RWPE2 (cell line): ENCODE measurements at places on chromosomes 2 and 18.

DNA sequence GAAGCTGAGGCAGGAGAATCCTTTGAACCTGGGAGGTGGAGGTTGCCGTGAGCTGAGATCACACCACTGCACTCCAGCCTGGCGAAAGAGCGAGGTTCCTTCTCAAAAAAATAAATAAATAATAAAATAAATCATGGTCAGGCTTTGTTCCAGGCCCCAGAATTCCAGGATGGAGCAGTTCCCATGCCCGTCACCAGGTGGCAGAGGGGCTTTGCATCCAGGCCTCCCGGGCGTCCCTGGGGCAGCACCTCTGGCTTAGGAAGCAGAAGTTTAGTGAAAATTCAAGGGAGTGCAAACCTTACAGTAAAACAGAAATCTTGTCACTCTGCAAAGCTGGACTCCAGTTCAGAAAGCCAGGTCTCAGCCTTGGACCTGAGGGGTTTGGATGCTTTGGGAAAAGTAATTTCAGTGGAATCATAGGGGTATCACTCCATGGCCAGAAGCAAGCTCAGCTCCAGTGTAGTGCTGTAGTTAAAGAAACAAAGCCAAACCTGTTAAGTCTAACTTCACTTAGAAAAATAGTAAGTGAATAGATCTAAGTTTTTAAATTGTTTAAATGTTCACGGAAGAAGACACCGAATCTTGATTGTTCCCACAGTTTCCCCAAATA lies 512.7 kb downstream of the CMPK2 start:
- no peak for DNase-seq

- DNase-seq: no peak
Observed at GRCh38 chr18:39162013-39162827, 1596.6 kb upstream of the CELF4 start.

DNA sequence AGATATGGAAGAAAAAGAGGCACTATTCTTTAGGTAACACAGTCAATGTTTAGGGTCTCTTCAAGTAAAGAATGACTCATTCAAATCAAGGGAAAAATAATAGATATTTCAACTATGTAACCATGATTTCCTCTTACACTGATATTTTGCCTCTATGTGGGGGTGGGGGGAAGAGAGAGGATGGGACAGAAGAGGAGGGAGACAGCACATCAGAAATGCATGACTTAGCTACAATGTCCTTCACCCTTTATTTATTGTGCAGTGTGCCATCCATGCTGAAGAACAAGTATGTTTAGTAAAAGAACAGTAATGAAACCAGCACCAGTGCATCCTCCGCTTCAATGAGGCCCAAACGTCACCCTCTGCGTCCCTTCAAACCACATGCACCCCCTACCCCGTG lies 204.8 kb downstream of the HDAC4 start:
- DNase-seq: no peak

DNA sequence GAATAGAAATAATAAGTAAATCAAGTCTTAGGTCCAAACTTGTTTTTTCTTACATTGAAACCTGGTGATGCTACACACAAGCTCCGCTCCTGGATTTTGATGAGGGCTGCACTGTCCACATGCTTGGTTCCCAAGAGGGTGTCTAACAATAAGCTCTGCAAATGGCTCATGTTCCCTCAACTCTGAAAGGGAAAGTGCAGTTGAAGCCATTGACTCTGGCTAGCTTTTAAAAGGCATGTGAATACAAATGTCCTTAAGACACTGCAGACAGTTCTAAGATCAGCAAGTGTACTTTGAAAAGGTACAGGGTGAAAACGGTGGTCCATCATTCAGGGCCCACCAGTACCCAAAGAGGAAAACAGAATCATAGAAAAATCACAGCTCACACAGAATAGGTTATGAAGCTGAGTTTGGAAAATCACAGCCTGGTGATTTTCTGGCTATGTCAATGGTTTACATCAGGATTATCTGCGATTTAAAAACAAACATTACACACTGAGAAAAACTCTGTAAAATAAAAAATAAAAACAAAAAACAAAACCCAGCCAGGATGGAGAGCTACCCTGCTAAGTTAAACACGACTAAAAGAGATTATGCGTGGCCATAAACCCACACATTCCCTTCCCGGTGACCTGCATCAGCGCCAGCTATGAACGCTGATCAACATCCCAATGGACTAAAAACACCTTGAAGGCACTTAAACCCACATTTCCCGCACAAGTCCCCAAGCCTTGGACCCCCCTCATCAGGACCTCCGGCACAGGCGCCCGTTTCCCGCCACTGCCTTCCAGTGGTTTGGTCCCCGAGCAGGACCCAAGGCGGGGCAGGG lies 554 bp downstream of the PFN4 start:
- DNase-seq: no peak

- DNase-seq: no peak
Observed at GRCh38 chr2:128818248-128818647, 499.6 kb upstream of the HS6ST1 start.

DNA sequence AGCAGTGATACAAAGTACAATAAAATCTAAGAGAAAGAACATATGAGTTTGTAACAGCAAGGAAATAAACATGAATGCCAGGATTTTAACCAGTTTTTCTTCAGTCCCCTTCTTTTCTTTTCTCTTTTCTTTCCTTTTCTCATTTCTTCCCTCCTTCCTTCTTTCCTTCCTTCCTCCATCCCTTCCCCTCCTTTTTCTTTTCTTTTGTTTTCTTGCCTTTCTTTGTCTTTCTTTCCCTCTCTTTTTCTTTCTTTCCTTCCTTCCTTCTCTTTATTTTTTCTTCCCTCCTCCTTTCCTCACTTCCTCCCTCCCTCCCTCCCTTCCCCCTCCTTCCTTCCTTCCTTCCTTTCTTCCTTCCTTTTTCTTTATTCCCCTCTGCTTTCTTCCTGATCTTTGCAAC lies 142.8 kb upstream of the SYT4 start:
- no peak for DNase-seq

- no peak for DNase-seq
Observed at GRCh38 chr2:105827351-105828096, 82.8 kb downstream of the NCK2 start.

- no peak for DNase-seq
Observed at GRCh38 chr2:128664499-128664971, 345.9 kb upstream of the HS6ST1 start.

DNA sequence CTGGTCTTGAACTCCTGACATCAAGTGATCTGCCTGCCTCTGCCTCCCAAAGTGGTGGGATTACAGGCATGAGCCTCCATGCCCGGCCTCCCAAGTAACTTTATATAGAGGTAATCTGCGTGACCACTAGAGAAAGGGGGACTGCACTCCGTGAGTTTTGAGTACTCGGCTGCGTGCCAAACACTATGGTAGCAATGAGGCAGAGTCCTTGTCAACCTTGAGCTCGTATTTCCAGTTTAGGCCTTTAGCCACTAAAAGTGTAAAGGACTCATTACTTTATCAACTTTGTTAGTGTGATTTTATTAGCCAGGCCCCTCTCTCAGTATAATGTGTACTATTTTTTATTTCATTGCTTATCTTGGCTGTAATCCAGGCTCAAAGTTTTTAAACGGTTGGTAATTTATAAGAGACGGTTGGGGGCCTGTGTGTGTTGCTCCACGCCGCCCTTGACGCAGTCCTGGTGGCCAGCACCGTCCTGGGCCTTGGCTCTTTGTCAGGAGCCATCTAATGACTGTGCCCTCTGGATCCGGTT lies 56.2 kb downstream of the ZCCHC2 start:
- DNase-seq: no peak

DNA sequence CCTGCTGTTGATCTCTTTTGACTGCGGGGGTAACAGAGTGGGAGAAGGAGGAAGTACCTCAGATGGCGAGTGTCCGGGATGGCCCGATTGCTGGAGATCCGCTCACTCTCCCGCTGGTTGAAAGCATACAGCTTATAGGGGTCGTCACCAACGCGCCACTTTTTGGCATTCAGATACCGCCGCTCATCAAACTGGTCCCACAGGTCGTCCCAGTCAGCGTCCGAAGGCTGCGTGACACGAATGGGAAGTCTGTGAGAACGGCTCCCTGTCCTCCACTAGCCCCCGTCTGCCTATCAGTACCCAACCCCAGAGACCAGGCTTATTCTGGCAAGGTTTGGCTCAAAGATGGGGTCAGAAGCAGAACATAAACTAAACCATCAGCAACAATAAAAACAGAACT lies 145.5 kb downstream of the GALNT14 start:
- DNase-seq: no peak

GRCh38 chr2:128984855-128985254 lies 666.2 kb upstream of the HS6ST1 start:
- no peak for DNase-seq

- DNase-seq: no peak
Observed at GRCh38 chr2:13003500-13003899, 286.8 kb downstream of the TRIB2 start.

DNA sequence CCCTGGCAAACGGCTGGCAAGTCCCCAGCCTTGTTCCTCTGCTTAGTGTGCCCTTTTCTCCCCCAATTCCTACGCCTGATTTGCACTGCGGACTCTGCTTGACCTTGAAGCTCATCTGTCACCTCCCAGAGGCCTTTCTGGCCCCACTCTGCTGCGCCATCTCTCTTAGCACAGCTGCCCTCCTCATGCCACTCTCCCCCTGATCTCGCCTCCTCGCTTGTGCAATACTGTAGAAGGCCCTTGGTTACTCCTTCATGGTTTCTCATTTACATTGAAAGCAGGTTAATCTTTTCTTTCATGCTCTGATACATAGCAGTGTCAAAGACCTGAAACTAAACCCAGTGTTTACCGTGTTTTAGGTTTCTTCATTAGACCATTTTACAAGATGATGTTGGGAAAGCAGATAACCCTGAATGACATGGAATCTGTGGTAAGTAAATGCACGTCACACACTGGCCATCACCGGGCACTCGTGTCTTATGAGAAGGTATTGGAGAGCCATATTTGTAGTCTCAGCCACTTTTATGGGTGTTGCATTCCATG lies 258.8 kb downstream of the ALPK2 start:
- DNase-seq: no peak

GRCh38 chr2:127661949-127662510 lies 13.3 kb downstream of the LIMS2 start:
- DNase-seq: peak; percentile 22

DNA sequence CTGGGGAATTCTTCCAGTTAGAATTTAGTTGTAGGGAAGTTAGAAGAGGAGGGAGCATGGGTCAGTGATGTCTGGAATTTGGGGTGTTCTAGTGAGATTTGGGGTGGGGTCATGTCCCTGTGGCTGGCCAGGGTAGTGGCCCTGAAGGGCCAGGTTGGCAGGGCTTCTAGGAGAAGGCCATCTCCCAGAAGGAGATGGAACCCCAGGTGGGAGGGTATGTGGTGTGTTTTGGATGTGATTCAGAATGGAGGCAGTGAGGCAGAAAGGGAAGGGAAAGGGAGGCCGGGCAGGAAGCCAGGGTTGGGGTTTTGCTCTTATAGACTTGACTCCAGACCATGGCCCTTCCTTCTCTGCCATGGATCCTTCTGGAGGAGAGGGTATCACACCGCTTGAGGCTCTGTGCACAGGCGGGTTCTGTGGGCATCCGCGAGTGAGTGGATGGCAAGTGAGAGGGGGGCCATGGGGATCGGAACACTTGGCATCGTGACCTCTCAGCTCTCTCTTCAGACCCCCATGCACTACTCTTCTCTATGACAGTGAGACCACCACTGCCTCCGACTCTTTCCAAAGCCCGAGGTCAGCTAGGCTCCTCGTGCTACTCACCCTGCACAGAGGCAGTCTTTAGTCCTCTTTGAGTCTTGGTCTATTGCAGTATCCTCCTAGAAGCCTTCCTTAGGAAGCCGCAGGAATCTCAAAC lies 7.3 kb downstream of the GREB1 start:
- DNase-seq: no peak
